ENCODE measurements at places on chromosomes 2 and 18.
A peak's percentile ranks its signal among the peaks of the same experiment; 100 is the strongest.

- DNase-seq: no peak
Measured at GRCh38 chr2:165627470-165627869, 158.0 kb downstream of the CSRNP3 start.

GRCh38 chr2:96841701-96842495 lies 1.9 kb downstream of the ANKRD23 start:
- no peak for DNase-seq

DNA sequence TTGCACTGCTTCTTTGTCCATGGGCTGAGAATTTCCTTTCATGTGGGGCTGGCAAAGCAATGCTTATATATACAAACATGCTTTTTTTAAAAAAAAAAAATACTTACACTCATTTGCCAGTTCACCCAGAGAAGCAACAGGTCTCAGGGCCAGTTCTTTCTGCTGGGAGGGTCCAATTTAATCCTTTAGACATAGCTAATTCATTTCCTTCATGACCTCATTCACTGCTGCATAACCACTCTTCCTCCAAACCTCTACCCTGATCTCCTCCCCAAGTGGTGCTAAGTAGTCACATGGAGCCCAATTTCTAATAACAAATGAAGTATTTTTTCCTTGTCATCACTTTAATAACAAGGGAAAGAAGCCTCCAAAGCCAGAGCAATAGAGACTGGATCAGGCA lies 17.1 kb upstream of the TMEM178A start:
- no peak for DNase-seq

DNA sequence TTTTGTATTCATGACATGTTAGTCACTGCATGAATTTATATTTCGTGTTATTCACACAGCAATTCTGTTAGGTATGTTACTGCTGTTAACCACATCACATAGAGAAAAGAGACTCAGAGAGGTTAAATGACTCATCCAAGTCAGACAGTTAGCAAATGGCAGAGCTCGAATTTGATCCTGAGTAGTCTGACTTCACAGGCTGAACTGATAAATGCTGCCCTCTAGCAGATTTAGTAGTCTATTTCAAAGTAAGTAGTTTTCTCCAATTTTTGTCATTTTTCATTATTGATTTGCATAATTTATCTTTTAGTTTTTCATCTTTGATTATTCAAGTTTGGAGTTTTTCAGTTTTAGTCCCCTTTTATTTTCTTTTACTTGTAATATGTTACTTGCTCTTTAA lies 58.3 kb downstream of the WDR7 start:
- no peak for DNase-seq

GRCh38 chr18:23277399-23277798 lies 142.1 kb downstream of the CABLES1 start:
- DNase-seq: no peak

DNA sequence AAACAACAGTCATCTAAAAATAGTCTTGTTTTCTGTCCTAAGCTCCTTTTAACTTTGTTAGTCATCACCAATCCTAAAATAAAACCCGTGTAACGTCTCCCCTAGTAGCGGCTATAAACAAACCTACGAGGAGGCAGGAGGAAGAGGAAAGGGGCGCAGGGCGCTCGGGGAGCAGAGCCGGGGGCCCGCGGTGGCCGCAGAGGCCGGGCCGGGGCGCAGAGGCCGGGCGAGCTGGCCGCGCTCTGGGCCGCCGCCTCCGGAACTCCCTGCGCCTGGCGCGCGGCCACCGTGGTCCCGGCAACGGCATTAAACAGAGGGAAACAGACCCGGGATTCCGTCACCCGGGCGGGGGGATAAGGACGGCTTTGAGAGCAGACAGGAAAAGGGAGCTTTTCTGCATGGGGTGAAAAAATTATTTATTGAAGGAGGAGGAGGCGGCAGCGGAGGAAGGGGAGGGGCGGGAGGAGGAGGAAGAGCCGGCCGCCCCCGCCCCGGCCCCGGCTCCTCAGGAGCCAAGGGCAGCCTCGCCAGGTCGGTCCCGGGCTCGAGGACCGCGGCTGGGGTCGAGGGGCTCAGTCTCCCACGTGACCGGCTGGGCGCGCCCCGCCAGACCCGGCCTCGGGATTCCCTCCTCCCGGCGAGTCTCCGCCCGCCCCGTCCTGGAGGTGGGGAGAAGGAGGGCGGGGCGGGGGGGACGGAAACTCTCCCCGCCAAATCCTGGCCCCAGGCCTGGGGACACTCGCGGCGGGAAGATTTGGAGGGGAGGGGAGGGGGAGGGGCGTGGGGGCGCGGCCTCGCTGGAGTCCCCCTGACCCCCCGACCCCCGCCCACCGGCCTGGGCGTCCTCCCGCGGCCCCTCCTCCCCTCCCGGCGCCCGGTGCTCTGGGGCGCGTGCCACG lies 1.8 kb upstream of the NFATC1 start:
- DNase-seq: peak; percentile 39

GRCh38 chr2:157460384-157460837 lies 16.5 kb upstream of the CYTIP start:
- no peak for DNase-seq

DNA sequence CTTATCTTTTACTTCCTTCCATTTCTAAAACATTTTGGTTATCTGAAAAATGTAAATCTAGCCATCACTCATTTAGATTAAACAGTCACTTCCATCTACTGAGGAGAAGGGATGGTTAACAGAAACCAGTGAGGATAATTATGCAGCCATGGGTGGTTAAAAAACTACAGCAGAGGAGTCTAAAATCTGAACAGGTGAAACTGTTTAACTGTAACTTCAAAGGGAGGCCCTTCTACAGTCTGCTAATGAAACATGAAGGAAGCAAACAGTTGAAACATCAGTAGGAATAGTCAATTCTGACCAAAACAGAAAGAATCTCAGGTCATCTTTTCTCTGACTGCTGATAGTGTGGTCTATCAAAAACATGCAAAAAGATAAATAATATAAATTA lies 71.0 kb downstream of the DTNB start:
- DNase-seq: no peak

DNA sequence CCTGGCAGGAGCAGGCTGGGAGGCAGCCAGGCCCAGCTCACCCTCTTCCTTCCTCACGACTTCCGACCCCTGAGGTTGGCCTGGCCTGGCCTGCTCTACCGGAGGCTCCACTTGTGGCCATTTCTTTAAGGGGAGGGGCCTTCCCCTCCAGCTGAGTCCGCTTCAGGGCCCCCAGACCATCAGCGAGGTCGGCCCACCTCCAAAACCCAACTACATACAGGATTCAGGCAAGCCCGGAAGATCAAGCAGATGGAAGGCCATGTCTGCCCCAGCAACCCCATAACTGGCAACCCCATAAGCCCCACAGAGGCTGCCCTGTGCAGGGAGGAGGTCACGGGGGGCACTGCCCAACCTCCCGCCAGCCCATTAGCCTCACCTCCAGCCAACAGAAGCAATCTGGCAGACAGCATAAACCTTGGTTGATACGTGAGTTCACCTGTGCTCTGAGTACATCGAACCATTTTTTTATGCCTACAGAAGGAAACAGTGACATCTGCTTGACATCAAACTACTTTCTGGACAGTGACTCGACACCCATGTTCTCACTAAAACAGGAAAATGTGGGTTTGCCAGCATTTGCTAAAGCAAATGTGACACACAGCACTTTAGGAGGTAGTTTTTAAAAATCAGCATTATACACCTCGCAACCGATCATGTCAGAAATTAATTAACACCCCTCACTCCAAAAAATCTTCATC lies 98.9 kb downstream of the EIPR1 start:
- DNase-seq: no peak

GRCh38 chr2:186733414-186733813 lies 39.6 kb downstream of the FAM171B start:
- peak; percentile 28 for DNase-seq

DNA sequence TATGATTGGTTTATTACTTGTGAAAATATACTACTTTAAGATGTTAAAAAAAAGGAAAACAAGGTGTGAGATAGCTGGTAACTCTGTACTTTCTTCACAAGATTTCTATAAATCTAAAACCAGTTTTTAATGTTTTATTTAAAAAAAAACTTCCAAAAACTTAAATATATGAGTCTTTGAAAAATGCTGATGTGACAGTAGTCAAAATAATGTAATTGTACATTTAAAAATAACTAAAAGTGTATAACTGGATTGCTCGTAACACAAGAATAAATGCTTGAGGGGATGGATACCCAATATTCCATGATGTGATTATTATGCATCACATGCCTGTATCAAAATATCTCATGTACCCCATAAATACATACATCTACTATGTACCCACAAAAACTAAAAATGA lies 464.9 kb downstream of the NYAP2 start:
- DNase-seq: no peak

DNA sequence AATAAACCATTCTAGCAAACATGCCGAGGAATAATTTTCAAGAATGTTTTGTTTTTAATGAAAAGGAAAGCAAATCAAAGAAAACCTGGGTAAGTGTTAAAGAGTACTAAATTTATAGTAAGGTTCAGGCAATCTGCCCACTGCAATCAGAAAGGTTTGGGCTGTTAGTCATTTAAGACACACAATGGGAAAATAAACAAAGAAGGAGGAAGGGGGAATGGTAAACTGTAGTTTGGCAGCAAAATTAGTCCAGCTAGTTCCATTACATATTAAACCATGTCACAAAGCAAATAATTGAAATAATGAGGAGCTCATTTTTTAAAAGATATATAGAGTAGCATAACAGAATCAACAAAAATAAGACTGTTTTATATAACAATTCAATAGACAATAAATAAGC lies 87.5 kb upstream of the COPS8 start:
- DNase-seq: no peak

- DNase-seq: no peak
Measured at GRCh38 chr2:160353166-160353565, 140.4 kb downstream of the RBMS1 start.

- DNase-seq: no peak
Measured at GRCh38 chr2:28643911-28644334, 107.7 kb upstream of the PPP1CB start.

DNA sequence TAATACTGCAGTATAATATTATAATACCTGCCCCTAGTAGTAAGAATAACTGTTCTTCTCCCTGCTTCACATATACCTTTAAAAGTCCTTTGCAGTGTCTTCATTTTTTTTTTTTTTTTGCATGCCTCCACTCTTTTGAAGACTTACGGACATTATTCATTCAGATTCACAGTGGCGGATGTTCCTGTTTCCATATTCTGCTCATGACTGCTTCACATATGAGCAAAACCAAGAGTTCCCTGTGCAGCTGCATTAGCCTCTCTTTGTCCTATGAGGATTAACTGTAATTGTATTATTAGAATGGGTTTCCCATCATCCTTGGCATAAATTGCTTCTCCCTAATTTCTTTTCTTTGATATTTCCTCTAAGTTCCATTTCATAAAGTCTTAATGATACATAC lies 12.8 kb downstream of the IL18RAP start:
- no peak for DNase-seq

DNA sequence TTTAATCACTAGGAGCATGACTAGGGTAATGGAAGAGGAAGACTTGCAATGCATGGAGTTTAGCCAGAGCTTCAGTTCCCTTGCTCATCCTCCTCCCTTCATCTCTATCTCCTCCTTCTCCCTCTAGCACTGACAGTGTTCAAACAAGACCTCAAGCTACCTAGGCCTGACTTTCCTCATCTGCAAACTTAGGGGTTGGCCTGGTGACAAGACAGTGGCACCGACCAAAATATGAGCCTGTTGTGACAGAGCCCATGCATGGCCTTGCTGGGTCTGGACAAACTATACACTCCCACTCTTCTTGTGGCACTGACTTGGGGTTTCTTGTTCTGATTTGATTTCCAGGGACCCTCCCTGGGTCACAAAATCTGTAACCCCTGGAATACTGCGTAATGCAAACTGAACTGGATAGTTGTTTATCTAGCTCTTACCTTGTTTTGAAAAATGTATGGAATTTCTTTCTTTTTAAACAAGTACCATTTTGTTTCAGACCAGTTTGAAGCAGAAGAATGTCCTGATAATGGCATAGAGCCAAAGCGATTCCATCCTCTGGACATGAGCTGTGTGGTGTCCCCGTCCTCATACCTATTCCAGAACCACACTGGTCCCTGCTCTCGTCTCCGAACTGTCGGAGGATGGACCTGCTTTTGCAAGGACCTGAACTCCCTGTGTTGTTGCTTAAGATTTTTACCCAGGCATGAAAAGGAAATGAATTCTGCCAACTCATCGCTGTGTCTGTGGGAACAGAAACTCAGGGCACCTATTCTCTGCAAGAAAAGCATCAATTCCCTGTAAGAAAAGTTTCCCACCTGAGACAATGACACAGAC lies 33.4 kb upstream of the PPP4R1 start:
- no peak for DNase-seq

GRCh38 chr2:240905176-240905781 lies 857 bp upstream of the CROCC2 start:
- no peak for DNase-seq

GRCh38 chr2:24492421-24493279 lies 1.6 kb downstream of the NCOA1 start:
- DNase-seq: no peak

DNA sequence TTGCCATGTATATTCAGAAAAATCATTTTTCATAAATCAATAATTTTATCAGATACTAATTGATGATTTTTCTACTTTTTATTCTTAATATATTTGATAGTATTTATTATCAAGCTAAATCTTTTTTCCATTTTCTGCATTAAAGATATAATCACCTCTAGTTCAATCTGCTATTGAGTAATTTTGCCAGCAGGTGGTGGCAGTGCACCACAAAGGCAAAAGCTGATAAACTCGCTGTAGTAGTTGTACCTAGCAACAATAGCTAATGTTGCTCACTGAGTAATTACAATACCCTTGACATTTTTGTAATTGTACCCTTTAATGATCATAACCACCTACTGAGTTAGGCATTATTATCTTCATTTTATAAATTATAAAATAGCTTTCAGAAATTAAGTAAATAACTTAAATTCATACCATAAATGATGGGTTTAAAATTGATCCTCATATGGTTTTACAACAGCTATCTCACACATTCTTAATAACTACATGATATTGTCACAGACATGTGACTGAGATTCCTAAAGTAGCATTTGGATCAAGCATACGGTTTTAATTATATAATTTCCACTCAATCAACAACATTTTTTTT lies 52.0 kb upstream of the CALCRL start:
- no peak for DNase-seq

All from anterior cingulate cortex (tissue), 58 donors.